Right renal cortex interstitium (tissue), 3 donors: ENCODE measurements at places on chromosomes 5 and 9. TPM values are rescaled to one million over a fixed set of nuclear protein-coding genes. Genes with fewer than 3 reads are reported as not detected.

GRCh38 chr9:127463382-127463781, 12.1 kb downstream of the LRSAM1 start:
- no peak for DNase-seq

GRCh38 chr5:169838688-169839087, 141.6 kb downstream of the INSYN2B start:
- no peak for DNase-seq

DNA sequence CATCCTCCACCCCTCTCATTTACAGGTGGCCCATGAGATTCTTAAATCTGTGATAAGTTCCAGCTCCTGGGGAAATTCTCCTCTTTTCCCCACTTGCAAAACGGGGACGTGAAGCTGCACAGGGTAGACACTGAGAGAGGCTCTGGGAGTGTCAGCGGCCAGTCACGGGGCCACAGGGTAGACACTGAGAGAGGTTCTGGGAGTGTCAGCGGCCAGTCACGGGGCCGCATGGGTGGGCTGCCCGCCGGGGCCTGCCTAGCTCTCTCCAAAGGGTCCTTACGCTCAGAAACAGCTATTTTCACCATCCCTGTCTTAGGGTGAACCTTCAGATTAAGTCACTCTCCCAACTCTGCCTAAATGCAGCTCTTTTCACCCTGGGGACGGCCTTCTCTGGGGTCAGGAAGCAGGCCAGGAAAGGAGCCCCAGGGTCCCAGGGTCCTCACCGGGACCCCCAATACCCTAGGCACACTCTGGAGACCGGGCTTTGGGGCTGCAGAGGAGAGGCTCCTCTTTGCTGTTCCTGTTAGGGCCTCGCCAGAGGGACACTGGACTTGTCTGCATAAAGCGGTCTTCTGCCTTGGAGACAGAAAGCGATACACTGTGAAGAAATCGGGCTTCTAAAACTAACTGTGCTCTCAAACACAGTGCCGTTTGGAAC, 1.5 kb downstream of the FAM78A start:
- DNase-seq: no peak

DNA sequence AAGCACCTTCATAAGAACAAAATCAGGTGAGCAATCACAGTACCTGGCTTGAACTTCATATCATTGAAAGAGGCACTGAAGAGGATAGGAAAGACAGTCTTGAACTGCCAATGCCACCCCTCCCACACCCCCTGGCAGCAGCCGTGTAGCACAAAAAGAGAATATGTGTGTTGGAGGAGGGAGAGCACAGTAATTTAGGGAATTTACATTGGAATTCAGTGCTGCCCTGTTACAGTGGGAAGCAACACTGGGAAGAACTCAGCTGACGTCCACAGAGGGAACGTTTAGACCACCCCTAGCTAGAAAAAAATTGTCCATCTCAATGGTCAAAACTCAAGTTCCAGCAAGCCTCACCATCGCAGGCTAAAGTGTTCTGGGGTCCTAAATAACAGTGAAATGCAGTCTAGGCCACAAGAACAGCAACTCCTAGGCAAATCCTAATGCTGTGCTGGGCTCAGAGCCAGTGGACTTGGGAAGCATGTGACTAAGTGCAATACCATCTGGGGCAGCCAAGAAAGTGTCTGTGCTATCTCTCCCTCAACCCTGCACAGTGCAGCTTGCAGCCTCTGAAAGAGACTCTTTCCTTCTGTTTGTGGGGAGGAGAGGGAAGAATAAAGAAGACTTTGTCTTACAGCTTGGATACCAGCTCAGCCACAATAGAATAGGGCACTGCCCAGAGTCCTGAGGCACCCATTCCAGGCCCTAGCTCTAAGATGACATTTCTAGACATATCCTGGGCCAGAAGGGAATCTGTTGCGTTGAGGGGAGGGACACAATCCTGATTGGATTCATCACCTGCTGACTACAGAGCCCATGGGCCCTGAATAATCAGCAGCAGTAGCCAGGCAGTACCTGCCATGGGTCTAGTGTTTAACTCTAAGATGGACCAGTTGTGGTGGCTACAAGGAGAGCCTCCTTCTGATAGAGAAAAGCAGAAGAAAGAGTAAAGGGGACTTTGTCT, 62.1 kb upstream of the VLDLR start:
- DNase-seq: peak; percentile 60

- DNase-seq: no peak
Observed at GRCh38 chr9:8666060-8666459, 866.5 kb upstream of the DMAC1 start.

GRCh38 chr5:176869501-176870109, 29.5 kb downstream of the HK3 start:
- no peak for DNase-seq

- DNase-seq: no peak
Observed at GRCh38 chr9:106981396-106982287, 118.7 kb downstream of the ZNF462 start.

DNA sequence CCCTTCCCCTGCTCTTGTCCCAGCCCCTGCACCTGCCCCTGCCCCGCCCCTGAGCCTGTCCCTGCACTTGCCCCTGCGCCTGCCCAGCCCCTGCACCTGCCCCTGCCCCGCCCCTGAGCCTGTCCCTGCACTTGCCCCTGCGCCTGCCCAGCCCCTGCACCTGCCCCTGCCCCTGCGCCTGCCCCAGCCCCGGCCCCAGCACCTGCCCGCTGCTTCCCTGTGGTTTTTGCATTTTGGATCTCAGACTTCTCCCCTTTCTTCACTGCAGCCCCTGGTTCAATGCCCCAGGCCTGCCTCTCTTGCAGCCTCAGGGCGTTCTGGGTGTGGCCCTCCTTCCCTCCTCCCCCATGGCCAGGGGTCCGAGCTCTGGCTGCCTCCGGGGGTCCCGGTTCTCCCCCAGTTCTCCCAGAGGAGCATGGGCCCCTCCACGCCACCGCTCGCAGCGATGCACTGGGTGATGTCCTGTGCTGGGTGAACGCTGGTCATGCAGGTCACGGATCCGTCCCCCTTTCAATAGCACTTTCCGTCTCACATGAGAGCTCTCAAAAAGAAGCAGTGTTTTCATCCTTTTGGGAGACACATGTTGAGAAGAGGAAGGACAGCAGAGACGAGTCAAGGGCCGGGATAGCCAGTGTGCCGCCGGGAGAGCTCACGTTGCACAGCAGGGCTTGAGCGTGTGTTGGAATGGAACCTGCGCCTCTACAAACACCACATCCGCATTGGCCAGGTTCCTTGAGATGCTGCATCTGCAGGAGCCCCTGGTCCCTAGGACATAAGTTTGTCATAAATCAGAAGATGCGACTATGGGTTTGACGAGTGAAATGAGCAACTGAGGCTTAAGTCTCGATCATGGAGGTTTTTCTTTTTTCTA, 44.0 kb upstream of the IRX4 start:
- no peak for DNase-seq

Gene CARD9
- polyA plus RNA-seq: 1.7 TPM

- DNase-seq: no peak
Observed at GRCh38 chr5:74240783-74241750, 399.5 kb downstream of the ENC1 start.

DNA sequence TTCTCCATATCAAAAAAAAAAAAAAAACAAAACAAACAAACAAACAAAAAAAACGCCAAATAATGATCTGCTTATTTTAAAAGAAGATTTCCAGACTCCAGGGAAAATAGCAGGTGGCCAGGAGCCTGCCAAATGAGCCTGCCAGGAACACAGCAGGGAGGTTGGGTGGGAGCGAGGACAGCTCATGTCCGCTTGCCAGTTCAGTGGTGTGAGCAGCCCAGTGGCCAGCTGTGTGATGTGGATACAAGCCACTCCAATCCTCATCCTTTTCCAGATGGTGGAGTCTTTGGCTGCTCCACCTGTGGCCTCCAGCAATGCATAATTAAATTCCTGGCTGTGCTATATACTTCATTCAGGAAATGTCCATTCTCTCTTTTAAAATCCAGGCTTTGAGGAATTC, 1025.1 kb upstream of the C9orf72 start:
- DNase-seq: no peak

DNA sequence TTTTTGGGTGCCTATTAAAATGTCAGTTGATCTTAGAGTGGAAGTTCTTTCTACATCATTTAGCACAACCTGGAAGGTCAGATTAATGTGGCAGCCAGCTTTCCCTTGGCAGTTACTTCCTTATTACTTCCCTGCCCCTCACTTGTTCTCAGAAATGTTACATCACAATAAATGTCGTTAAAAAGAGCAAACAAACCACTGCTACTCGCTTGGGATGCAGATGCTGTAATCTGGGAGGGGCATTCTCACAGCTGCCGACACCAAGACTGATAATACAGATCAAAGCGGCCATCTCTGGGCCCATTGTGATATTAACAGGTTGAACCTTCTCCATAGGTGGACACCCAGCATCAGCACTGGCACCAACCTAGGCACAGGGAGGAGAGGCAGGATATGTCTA, 29.3 kb downstream of the PLAC8L1 start:
- DNase-seq: no peak

- no peak for DNase-seq
Observed at GRCh38 chr9:35566417-35566816, 38.6 kb upstream of the TESK1 start.

DNA sequence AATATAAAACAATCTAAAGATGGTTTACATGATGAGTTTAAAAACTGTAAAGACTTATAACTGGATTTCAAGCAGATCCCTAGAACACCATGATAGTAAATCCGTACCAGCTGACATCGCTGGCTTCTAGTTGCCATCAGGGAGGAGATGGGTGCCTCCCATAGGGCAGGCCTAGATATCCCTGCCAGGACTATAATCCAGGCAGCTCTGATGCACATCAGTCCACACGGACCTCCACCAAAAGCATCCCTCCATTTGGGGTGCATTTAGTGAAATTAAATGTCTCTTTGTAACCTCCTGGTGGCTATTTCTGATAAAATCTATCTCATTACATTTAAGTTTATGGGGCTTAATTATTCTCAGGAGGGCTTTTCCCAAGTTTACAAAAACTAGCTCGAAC, 45.8 kb downstream of the RETREG1 start:
- no peak for DNase-seq

GRCh38 chr5:107430071-107430625, 240.6 kb downstream of the EFNA5 start:
- DNase-seq: no peak

GRCh38 chr5:111775224-111775623, 18.2 kb upstream of the NREP start:
- DNase-seq: no peak

- no peak for DNase-seq
Observed at GRCh38 chr9:126604059-126605055, 9.4 kb upstream of the LMX1B start.

DNA sequence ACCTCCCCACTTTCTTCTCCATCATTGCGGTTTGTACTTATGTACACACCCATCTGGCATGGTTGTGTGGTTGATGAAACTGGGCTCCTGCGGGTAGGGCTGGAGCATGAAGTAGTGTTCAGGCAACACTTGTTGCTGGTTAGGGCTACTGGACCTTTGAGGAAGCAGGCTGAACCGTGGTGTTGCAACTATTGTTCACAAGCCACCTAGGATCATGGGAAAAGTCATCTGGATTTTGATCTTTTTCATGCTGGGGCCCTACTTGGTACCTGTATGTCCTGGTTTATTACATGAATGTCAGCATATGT, 40.1 kb upstream of the TIFAB start:
- DNase-seq: no peak

GRCh38 chr5:36041537-36041845, 25.2 kb downstream of the UGT3A2 start:
- DNase-seq: no peak

GRCh38 chr5:1262381-1262780, 32.5 kb downstream of the TERT start:
- DNase-seq: no peak

Gene MEIKIN
- polyA plus RNA-seq: not detected

Gene PCDHGA11
- 4.4 TPM for polyA plus RNA-seq

DNA sequence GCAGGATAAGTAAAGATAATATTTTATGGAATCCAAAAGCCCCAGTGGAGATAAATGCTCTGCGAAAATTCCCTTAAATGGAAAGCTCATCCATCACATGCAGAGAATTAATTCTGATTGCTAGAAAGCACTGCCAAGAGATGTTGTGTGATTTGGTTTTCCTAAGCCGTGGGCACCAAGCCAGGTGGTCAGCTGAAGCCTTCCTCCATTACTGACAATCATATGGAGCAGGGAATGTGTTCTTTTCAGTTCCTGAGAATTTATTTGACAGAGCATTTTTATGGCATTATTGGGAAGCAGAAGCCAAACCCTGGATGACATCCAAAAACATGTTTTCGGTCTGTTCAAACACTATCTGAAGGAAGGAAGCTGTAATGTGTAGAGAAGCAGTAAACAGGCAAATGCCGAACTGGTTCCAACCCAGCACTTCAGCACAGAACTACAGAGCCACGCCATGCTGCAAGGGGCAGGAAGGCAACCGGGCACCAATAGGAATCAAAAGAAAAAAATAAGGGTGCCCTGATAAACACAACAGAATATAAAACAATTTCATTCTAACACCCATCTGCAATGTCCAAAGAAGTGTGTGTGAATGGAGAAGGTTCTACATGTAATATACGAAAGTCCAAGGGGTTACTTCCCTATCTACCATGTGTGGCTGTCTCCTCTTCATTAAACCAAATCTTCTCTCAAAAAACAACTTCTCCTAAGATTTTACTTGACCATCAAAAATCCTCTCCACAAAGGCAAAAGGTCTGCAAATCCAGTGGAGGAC, 12.3 kb downstream of the ARSB start:
- peak; percentile 56 for DNase-seq

DNA sequence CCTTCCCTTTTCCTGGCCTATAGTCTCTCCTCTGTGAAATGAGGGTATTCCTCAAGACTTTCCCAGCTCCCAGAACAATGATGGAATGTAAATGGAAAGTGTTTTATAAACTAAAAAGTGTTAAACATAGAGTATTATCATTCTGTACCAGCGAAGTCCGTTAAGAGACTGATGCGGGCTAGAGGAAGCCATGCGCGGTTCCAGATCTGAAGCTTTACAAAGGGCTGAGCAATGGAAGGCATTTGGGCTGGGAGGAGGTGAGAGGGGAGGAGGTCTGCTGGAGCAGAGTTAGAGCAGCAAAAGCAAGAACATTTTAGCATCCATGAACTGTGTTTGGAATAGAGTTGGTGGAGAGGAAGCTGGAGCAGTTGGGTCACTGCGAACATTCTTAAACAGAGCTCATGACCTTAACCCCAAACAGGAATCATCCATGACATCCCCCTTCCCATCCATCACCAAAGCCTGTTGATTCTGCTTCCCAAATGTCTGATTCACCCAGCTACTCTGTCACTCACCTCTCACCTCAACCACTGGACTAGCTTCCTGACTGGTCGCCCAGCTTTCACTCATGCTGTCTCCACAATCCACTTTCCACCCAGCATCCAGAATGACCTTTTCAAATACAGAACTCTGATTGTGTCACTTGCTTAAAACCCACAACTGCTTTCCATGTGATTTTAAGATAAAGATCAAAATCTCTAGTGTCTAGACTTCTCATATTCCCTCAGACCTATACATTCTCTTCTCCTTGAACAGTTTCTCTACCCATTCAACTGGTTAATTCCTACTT, 37.1 kb downstream of the CDK5RAP2 start:
- DNase-seq: no peak
